ENCODE measurements at places on chromosomes 7 and 10. TPM values are rescaled to one million over a fixed set of nuclear protein-coding genes. Genes with fewer than 3 reads are reported as not detected.

Gene CHAT
- total RNA-seq = not detected

Gene GNGT1
- not detected for total RNA-seq

Gene WDR86
- total RNA-seq = 0.26 TPM

Gene CHST3
- total RNA-seq = 50.5 TPM

Gene DPY19L1
- 49.5 TPM for total RNA-seq

Gene ACHE
- 2.6 TPM for total RNA-seq

Gene GNAT3
- total RNA-seq = not detected

Gene PON3
- total RNA-seq = 35.7 TPM

Gene FAM25A
- total RNA-seq = not detected

Gene FAM237B
- total RNA-seq = 0.04 TPM

Gene EBF3
- 0.20 TPM for total RNA-seq

Gene MCM10
- total RNA-seq = 23.8 TPM

Gene LIPJ
- total RNA-seq = not detected

Gene GHRHR
- not detected for total RNA-seq

Gene SH2D4B
- 0.13 TPM for total RNA-seq

Gene COL17A1
- total RNA-seq = 2.2 TPM
